ENCODE measurements at places on chromosomes 12 and 14.

DNA sequence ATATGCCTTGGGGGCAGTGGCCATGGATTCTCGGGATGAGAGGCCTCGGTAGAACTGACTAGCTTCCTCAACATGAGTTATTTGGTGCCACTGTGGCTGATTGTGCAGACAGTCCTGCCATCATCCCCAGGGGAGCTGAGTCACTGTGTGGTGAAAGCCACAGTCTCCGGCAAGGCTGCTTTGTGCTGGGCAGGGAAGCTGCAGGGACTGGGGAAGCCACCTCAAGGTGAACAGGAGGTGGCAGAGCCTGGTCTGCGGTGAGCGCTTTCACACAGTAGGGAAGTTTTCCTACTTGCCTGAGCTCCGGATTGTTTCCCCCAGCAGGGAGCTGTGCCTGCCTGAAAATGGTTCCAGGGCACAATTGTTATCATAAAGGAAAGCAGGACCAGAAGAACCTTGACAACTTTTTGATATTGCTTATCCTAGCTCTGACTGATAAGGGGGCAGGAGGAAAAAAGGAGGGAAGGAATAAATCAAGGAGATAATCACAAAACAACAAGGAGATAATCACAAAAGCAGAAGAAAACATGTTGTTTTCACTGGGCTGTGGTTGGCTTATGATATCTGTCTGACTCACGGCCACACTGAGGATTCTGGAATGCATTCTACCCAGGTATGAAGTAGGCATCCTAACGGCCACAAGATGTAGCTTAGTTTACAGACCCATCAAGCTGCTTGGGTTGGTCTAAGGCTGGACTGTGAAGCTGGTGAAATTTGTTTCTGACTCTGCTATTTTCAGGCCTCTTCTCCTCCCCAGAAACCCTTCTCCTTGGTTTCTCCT, 32.2 kb upstream of the GNG2 start:
- peak; percentile 56 for DNase-seq

GRCh38 chr14:51341338-51341737, 101.3 kb downstream of the TMX1 start:
- no peak for DNase-seq

DNA sequence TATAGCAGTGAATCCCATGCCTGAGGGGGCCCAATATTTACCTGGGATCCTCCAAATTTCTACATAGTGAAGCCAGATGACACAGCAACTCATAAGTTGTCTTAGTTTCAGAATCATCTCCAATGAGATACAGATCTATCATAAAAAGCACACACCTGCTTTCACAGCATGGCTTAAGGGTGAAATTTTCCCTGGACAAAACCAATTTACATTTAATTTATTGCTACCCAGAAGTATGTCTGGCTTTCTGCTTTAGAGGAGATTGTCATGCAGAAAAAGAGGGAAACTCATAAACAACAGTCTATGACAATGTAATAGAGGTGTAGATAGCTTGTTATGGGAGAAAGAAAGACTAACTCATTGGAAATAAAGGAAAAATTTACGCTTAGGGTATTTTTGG, 113.0 kb downstream of the MGAT4C start:
- no peak for DNase-seq

- DNase-seq = peak; percentile 39
These were observed at the start of gene TMEM121 for GRCh38 chr14:105525861-105526775. Gene TMEM121, plus strand, starts transcription at chr14:105526583. Its CDS starts 2,252 bp downstream, at chr14:105528835.

DNA sequence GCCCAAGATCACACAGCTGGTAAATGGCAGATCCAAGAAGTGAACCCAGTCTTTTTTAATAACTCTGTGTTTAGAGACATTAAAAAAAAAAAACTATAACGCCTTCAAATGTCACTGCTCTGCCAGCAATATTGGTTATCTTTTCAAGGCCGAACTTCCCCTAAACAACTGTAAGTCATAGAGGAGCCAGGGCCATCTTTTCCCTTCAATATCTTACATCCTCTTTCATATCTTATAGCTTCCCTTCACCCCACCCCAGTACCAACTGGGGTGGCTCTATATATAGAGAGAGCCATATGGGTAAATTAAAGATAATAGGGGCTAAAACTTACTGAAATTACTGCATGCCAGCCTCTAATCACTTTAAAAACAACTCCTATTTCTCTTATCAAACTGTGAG, 100.2 kb downstream of the STAB2 start:
- DNase-seq = no peak

DNA sequence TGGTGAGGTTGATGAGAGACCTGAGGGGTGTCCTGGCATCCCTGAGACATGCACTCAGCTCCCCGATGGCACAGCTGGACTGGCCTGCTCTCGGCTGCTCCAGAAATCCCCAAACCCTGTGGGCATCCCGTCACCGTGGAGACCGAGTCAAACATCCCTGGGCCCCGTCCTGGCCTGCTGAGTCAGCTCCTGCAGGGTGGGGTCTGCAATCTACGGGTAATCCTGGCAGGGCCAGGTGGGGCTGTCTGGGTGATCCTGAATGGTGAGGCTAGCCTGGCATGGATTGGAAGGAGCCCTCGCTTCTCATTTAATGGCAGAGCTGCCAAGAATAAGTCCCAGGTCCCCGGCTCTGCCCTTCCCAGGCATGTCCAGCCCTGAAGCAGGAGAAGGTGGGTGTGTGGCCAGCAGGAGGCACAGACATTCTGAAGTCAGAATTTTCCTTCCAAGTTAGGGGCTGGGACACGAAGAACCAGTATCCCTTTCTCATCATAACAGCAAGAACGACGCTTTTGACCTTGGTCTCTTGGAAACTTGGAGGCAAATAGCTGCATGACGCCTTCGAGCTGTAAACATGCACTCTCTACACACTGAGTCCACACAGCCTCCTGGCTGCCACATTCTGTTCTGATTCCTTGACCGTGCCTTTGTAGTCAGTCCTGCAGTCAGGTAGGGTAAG, 17.7 kb upstream of the SERPINA4 start:
- no peak for DNase-seq

- DNase-seq = no peak
These were observed 2.1 kb downstream of the HELB start for GRCh38 chr12:66304296-66304900.

GRCh38 chr12:113826805-113827538, 139.2 kb downstream of the RBM19 start:
- DNase-seq = no peak

DNA sequence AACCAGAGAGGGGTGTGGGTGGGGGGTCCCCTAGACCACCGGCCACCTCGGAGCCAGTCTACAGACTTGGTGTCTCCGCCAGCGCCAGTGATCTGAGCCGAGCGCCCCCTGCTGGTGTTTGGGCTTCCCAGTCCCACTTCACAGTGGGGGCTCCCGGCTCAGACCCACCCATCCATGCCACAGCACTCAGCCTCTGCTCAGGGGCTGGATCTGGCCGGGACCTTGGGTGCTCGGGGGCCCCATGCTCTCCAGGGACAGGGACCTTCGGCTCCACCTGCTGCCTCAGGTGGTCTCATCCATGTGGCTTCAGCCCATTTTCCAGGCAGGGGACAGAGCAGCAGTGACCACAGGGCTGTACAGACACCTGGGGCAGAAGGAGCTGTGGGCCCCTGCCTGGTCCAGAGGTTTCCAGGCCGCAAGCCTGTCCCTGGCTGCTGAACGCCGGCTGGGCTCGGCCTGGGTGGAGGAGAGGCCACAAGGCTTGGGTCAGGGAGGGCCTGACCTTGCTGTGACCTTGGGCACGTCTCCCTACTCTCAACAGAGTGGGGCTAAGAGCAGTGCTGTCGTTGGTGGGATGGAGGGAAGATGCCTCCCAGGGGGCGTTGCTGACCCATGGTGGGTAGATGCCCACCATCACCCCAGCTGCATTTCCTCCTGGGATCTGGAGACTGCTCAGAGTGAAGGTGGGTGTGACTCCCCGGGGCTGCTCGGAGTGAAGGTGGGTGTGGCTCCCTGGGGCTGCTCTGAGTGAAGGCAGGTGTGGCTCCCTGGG, 86.3 kb downstream of the KIF26A start:
- no peak for DNase-seq

- DNase-seq = no peak
These were observed 745.5 kb downstream of the TMTC2 start for GRCh38 chr12:83432176-83432719.

- DNase-seq = no peak
These were observed 184.4 kb upstream of the ALG10B start for GRCh38 chr12:38132139-38132538.

DNA sequence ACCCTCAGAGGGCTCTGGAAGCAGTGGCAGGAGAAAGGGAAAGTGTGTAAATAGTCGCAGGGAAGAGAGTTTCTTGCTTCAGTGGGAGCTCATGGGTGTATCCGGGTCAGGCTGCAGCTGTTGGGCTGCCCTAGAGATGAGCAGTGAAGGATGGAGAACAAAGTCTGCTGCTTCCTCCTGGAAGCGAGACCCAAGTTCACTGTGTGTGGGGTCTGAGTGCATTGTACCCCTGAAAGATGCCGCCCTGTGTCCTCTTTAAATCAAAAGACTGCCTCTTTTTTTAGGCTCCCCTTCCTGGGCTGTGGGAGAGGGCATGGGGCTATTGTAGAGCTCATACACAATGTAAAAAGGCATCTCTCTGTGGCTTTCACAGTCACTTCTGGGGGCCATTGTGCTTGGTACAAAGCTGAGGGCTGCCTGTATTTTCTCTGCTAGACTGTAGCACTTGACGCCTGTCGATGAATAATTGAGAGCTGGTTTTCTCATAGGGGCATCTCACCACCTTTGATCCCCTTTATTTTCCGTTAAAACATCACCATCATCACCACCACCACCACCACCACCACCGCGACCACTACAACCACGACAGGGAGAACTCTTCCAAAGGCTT, 16.7 kb downstream of the CHST11 start:
- no peak for DNase-seq

- DNase-seq = no peak
These were observed 18.7 kb downstream of the VASH1 start for GRCh38 chr14:76780058-76780345.

- DNase-seq = no peak
These were observed 45.8 kb downstream of the NEUROD4 start for GRCh38 chr12:55065535-55065934.

- no peak for DNase-seq
These were observed 891 bp downstream of the PLEKHA5 start for GRCh38 chr12:19130224-19131024.

GRCh38 chr12:16012117-16012516, 101.0 kb downstream of the DERA start:
- no peak for DNase-seq

GRCh38 chr12:34303091-34303870, 281.0 kb downstream of the ALG10 start:
- DNase-seq = no peak

All from NCI-H1436 (cell line).